ENCODE measurements at places on chromosomes 4 and X.

DNA sequence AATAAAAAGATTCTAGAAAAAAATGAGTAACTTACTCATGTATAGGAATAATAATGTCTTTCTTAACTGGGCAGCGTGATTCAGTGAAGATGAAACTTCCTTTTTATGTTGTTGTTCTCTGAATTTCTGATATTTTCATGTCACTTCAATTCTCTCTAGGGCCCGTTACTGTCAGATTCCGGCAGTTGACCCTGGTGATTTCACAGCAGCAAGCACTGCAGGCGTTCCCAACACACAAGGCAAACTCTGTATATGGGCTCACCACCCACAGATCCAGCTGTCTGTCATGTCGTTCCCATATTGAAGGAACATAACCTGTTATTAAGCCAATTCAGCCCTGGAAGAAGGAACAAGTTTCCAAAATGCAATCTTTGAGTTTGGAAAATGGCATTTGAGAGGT is 288.3 kb upstream of the GALNTL6 start:
- DNase-seq = no peak

- no peak for DNase-seq
Measured at GRCh38 chr4:186037692-186038658, 31.0 kb upstream of the TLR3 start.

GRCh38 chr4:143202824-143203223 is 18.1 kb downstream of the USP38 start:
- no peak for DNase-seq

GRCh38 chr4:63700569-63700968 is 708.7 kb downstream of the TECRL start:
- no peak for DNase-seq

- DNase-seq = no peak
Measured at GRCh38 chr4:8494218-8494617, 53.6 kb downstream of the TRMT44 start.

DNA sequence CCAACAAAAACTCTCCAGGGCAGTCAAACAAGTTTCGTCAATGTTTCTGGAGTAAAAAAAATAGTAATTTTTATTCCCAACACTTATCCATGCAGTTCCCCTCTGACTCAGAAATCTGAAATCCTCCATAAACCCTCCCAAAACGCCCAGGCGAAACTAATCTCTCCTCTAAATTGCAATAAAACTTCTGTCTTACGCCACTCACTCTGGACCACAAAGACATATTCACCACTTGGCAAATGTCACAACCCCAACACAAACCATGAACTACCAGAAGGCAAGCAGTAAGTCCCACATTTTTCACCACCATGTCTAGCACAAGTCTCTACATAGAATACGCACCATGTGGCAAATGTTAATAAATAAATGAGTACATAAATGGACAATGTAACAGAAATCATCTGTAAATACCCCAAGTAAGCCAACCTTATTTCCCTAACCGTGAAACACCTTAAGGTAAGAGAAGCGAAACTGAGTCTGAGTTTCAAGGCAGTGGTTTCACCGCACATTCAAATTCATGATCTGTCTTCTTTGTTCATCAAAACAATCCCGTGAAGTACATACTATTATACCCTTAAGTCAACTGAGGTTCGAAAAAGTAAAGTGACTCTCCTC is 1.6 kb downstream of the PAPSS1 start:
- DNase-seq = no peak

- no peak for DNase-seq
Measured at GRCh38 chrX:68571610-68572311, 72.9 kb downstream of the YIPF6 start.

DNA sequence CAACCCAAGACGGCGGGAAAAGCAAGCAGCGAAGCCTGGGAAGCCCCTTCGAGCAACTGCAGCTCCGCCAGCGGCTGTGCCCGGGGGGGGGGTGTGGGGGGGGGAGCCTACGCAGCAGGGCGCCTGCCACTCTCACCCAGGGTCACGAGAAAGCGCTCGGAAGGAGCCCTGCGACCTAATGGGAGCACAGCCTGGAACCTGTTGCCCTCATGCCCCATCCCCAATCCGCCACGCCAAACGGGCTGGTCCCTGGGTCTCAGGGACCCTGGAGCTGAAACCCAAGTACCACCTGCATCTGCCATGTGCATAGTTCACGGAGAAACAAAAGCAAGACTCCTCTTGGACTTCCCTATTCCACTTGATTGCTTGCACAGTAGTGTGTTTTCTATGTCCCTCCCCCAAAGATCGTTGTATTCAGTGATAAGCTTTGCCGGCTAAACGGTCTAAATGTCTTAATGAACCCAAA is 359 bp upstream of the GAB3 start:
- no peak for DNase-seq

DNA sequence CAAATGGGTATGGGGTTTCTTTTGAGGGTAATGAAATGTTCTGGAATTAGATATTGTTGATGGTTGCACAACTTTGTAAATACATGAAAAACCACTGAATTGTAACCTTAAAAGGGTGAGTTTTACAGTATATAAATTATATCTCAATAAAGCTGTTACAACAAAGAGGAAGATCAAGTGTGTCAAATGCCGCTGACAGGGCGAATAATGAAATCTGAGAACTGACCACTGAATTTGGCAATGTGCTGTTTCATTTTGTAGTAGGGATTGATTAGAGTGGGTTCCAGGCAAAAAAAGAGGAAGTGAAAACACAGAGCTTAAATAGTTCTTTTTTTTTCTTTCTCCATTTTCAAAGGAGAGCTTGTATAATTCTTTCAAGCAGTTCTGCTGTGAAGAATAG is 161.1 kb upstream of the NAP1L5 start:
- no peak for DNase-seq

DNA sequence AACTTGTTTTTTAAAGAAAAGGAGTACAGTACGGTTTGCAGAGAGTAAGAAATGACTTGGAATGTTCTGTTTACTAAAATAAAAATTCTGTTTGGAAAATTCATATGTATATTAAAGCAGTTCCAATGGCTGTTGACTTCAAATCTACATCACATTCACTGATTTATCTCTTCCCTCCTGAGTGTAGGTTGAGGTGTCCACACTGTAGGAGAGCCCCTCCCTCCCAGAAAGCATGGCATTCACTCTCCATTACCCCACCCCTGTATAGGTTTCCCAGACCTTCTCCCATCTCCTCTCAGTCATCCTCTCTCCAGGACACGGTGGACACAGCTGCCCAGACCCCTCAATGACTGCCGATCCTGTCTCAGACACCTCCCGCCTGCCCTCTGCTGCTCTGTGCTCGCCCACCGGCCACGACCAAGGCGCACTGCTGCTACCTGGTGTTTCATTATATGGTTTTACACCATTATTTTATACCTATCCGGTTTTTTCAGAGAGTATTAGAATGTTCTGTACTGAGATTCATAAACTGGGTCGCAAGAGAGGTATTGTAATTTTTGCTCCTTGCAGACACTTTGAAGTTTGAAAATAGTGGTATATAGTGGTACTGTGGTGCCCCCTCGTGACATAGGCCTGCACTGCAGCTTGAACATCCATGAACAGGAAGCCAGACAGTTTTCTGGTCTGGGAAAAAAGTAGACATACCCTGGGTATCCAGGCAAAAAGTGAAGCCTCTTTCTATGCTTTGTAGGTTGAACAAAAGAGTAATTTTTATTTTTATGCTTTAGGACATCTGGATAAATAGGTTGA is 38.8 kb upstream of the BEX4 start:
- peak; percentile 27 for DNase-seq

- DNase-seq = no peak
Measured at GRCh38 chrX:8672176-8672575, 59.8 kb downstream of the ANOS1 start.

DNA sequence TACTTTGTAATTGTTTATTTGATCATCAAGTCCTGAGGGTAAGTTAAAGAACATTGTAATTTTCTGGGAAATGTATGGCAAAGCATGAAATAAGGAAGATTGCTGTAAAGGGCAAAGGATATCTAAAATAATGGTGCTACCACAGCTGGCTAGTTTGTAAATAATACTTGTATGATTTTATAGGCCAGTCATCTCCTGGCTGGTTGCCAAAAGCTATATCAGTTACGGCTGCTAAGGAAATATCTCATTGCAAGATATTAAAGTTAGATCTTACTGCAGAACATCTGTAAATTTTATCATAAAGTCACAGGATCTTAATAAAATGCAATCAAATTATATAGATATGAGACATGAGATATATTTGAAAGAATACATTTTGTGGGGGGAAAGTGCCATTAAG is 150.8 kb upstream of the CXCL13 start:
- DNase-seq = no peak

DNA sequence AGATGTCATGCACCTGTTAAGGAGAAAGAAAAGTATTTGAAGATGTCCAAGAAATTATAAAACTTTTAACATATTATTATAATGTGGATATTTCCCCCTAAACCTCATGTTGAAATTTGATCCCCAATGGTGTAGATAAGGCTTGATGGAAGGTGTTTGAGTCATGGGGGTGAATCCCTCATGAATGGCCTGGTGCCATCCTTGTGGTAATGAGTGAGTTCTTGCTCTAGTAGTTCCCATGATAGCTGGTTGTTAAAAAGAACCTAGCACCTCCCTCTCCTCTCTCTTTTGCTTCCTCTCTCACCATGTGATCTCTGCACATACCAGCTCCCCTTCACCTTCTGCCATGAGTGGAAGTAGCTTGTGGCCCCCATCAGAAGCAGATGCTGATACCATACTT is 176.6 kb upstream of the NR3C2 start:
- no peak for DNase-seq

DNA sequence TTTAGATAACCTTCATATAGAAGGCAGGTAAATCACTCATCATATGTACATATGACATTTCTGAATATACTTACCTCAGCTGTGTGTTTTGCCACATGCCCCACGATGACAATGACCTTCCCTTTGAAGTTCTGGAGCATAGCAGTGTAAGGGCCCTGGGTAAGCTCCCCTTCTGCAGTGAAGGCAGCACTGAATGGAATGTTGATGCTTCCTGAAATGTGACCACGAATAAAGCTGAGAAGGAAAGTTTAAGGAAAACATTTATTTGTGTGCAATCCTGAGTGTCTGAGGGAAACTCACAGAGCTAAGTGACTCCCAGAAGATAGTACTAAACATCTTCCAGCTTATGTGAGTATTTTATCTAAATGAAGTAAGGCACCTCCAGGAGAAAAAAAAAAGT is 200.1 kb downstream of the NPNT start:
- DNase-seq = no peak

GRCh38 chr4:98341309-98341708 is 80.1 kb downstream of the RAP1GDS1 start:
- no peak for DNase-seq

GRCh38 chr4:128863312-128864075 is 54.0 kb downstream of the JADE1 start:
- peak; percentile 63 for DNase-seq

DNA sequence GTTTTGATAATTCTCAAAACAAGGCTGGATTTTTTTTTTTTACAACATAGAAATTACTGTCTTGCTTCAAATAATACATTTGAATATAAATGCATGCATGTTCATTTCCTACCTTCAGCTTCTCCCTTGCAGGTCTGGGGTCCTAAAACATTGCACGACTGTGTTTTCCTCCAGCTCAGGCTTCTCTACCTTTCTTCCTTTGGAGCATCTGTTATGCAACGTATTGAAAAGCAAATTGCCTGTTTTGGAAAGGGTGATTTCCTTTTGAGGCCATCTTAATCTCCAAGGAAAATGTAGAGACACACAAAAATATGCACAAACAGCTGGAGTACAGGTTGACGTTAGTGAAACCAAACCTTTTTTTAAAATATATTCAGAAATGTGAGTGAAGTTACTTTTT is 115.6 kb upstream of the TLL1 start:
- no peak for DNase-seq

- DNase-seq = no peak
Measured at GRCh38 chr4:14719053-14719452, 283.2 kb upstream of the CPEB2 start.

DNA sequence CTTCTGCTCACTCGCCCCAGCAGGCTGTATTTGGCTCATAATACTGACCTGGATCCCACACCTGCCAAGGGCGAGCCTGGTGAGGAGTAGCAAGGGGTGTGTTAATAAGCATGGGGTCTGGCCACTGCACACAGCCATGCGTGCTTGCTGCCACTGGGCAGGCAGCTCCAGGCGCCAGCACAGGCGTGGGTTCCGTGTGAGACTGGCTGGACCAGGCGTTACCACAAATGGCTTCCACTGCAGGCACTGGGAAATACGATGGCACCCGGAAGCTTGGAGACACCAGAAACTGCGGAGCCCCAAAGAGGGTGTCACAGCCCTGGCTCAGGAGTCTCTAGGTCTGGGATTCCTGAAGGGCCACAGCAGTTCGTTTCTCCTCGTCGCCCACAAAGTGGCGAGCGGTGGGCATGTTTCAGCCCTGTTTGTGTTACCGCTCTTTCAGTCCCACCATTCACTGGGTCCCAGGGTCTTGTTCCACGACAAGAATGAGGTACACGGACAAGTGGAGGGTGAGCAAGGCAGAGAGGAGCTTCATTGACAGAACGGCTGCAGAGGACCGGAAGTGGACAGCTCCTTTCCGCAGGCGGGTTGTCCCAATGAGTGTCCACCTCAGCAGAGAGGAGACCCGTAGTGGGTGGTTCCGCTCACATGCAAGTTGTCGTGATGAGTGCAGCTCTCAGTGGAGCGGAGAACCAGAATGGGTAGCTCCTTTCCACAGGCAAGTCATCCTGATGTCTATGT is 428.9 kb downstream of the EPHA5 start:
- DNase-seq = no peak

- DNase-seq = no peak
Measured at GRCh38 chrX:121191779-121192178, 144.4 kb downstream of the GLUD2 start.

DNA sequence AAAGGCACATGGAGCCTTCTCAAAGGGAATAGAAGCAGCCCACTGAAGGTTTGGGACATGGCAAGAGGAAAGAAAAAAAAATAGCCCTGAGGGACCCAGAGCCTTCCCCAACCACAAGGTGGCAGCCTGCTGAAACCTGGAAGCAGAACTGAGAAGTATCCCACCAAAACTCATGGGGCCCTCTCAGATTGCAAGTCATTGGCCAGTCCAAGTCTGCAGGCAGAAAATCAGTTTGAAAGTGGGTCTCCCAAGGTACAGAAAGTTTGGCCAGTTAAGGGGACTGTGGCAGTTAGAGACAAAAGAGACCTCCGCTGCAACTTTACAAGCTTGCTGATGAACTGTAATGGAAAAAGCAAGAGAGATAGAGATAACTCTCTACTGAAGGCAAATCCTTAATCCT is 155.8 kb downstream of the ANTXR2 start:
- DNase-seq = peak; percentile 24

GRCh38 chrX:45774961-45775360 is 574.3 kb upstream of the DIPK2B start:
- no peak for DNase-seq

DNA sequence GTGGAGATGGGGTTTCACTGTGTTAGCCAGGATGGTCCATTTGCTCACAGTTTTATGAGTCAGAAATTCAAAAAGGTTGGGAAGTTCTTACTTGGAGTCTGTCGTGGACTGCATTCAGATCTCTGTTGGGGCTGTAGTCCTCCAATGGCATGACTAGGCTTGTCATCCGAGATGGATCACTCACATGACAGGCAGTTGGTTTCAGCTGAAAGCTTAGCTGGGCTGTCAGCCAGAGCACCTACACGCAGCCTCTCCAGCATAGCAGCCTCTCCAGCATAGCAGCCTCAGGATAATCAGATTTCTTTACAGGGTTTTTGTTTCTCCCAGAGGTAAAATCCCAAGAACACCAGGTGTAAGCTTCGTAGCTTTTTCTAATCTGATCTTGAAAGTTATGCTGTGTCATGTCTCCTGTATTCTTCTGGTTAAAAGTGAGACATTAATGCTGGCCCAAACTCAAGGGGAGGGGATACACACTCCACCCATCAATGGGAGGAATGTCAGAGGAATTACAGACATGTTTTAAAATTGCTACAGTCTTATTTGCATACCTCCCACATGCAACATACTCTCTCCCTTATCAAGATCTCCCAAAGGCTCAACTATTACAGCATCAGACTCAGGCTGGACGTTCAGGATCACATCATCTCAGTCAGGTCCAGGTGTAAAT is 31.6 kb upstream of the SOD3 start:
- DNase-seq = no peak
